A549 treated with AZD2906 at 1 μM for 4 hours (cell line): ENCODE measurements at places on chromosomes 2 and 18. TPM values are rescaled to one million over a fixed set of nuclear protein-coding genes. Genes with fewer than 3 reads are reported as not detected.

Gene FAM110C
- total RNA-seq = 0.17 to 0.40 TPM (median 0.32 TPM) in 5 replicates

Gene ASB18
- total RNA-seq = not detected in 5 replicates

Gene DLGAP1
- total RNA-seq = 0.01 to 0.06 TPM in 2 of 5 replicates, not detected in the others

Gene TSGA10
- total RNA-seq = 2.3 to 5.4 TPM (median 3.9 TPM) in 5 replicates

Gene CXCR1
- total RNA-seq = not detected in 5 replicates

Gene SP140
- total RNA-seq = 0.14 TPM in 1 of 5 replicates, not detected in the others

Gene CNGA3
- 0.02 to 0.11 TPM (median 0.03 TPM) in 4 of 5 replicates, not detected in the other for total RNA-seq

Gene FBXO48
- 0.40 to 0.61 TPM (median 0.56 TPM) in 5 replicates for total RNA-seq

Gene IL36B
- total RNA-seq = 0.11 to 0.14 TPM in 2 of 5 replicates, not detected in the others
